ENCODE measurements at places on chromosomes 7 and 10. TPM values are rescaled to one million over a fixed set of nuclear protein-coding genes. Genes with fewer than 3 reads are reported as not detected.

Gene SLC29A3
- 4.0 TPM for total RNA-seq

DNA sequence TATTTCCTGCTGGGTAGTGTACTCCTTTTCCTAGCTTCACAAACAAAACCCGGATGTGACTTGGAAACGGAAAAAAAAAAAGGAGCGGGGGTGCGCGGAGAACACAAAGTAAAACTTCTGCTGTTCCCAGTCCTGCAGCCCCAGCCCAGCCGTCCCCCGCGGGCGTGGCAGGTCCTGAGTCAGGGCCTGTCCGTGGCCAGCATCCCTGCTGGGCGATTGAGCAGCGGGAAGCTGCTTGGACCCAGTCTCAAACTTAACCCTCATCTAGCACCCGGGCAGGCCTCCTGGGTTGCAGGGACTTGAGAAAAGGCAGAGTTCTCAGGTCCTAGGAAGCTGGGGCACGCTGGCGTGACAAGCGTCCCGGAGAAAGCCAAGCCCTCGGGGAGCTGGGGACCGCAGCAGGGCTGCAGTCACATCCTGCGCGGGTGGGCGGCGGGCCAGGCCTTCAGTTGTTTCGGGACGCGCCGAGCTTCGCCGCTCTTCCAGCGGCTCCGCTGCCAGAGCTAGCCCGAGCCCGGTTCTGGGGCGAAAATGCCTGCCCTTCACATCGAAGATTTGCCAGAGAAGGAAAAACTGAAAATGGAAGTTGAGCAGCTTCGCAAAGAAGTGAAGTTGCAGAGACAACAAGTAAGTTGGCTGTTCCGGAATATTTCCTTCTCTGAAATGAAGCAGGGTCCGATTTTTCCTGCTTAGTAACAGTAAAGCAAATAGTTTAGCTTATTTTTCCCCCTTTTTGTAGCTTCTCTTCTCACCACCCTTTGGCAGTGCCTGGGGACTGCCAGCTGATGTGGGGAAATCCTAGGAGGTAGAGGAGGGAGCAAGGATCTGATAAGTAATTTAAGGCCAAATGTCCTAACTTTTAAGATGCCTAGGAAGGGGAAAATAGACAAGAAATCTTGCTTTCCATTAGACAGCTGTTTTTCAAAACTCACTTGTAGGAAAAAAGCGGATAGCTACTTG, at the start of gene GNG11:
Gene GNG11 (plus strand): TSS at position 129 of the 960 bp plus-strand sequence. CDS start 403 bp downstream, at position 532.
- DNase-seq: peak; percentile 72

DNA sequence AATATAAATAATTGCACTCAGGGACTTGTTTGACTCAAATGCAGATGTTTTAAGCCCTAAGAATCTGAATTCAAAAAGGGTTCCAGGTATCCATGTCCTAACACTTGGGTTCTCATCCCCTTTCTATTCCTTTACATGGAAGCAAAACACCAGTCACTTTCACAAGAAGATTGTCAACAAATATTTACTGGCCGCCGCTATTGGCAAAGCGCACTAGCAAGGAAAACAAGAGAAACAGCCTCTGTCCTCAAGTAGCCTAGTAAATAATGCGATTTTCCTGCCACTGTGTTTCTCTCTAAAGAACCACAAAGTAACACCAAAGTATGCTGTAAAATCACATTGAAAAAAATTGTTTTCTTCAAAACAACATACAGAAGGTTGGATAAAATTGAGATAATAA, 66.7 kb upstream of the EZH2 start:
- no peak for DNase-seq

DNA sequence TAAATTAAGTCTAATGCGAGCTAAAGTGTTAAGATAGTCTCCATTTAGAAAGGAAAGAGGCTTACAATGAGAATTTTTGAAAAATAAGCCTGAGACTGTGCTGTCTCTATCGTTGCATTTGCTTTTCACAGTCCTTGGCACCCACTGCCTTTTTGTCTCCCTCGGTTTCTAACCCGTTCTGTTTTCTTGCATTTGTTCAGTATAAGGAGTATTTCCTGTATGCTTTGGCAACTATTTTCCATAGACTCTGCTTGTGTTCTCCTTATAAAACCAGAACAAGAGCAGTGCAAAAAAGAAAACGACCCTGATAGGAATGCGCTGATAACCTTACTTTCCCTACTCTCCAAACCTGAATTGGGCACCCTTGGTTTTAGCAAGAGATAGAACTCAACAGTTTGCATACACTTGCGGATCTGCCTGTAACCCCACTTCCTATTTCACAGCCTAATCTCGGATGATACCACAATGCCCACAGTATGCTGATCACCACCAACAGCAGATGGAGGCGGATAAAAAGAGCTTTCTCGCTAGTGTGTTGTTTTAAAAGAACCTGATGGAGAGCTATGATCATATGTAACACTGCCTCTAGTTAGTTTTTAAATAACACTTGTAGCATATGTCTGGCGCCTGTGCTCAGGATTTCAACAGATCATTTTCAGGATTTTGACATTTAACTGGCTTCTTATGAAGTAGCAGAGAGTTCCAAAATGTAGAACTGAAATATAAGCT, 1.6 kb upstream of the ARHGAP12 start:
- DNase-seq: no peak

GRCh38 chr7:138000081-138000701, 1.7 kb downstream of the CREB3L2 start:
- peak; percentile 68 for DNase-seq

All from MCF 10A (cell line).